ENCODE measurements at places on chromosomes 3 and 15. TPM values are rescaled to one million over a fixed set of nuclear protein-coding genes. Genes with fewer than 3 reads are reported as not detected.

The PAQR5 gene
- total RNA-seq: 8.7 TPM

The GABRA5 gene
- total RNA-seq: 15.0 TPM

GRCh38 chr15:92232317-92232716, 161.4 kb upstream of the ST8SIA2 start:
- no peak overlapping the region for H3K27ac ChIP-seq
- H3K36me3 ChIP-seq: no peaks in the 10 kb centered on the region
- H3K4me3 ChIP-seq: no peak overlapping the region
- no peaks in the 10 kb centered on the region for H3K4me1 ChIP-seq

DNA sequence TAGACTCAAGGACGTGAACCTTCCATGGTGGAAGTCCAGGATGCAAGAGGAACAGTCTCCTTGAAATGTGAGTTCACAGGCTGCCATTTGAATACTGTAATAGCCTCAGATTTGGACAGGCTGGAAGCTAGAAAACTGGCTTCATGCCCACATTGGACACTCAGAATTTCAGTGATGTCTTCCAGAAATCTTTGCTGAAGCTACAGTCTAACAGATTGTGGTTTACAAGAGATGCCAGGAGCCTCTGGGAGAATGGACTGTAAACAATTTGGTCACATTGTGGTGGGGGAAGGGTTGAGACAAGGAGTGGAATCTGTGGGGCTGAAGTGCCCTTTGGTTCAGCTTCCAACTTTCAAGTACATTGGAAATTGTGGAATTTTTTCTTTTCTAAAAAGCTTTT, 252.0 kb upstream of the PROK2 start:
- no peaks in the 10 kb centered on the region for H3K4me1 ChIP-seq
- no peak for DNase-seq
- H3K4me3 ChIP-seq: no peak overlapping the region
- no peak overlapping the region for H3K27ac ChIP-seq
- no peaks in the 10 kb centered on the region for H3K27me3 ChIP-seq
